T-helper 17 cell (primary cell): ENCODE measurements at places on chromosomes 1 and 21.

GRCh38 chr1:44366371-44366975 lies 11.4 kb upstream of the ERI3 start:
- DNase-seq: no peak

- no peak for DNase-seq
These were observed 32.1 kb downstream of the NCAM2 start for GRCh38 chr21:21030311-21030710.

DNA sequence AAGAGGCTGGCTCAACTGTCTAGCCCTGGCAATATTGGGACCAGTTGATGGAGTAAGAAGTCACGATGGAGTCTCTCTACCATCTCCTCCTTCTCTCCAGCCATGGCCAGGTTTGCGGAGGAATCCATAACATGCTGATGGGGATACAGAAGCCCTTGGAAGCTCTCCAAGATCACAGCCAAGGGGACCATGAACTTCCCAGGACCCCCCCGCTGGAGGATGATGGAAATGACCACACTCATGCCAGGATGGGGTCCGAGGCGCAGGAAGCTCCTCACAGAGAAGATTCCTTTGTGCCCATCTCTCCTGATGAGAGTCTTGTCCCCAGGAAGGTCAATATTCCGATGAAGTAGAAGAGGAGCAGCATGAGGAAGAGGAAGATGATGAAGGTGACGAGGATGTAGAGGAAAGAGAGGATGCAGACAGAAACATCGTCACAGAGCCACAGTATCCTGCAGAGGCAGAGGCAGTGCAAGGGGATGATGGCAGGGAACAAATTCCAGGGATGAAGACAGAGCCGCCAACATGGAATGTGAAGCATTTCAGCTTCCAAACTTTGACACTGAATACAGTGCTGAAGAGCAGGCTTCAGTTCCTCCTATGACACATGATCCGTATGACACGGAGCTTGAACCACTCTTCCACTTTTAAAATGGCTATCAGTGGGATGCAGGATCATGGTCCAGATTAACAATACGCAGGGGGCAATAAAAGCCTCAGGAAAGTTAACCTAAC lies 57.9 kb upstream of the EDN2 start:
- DNase-seq: no peak

DNA sequence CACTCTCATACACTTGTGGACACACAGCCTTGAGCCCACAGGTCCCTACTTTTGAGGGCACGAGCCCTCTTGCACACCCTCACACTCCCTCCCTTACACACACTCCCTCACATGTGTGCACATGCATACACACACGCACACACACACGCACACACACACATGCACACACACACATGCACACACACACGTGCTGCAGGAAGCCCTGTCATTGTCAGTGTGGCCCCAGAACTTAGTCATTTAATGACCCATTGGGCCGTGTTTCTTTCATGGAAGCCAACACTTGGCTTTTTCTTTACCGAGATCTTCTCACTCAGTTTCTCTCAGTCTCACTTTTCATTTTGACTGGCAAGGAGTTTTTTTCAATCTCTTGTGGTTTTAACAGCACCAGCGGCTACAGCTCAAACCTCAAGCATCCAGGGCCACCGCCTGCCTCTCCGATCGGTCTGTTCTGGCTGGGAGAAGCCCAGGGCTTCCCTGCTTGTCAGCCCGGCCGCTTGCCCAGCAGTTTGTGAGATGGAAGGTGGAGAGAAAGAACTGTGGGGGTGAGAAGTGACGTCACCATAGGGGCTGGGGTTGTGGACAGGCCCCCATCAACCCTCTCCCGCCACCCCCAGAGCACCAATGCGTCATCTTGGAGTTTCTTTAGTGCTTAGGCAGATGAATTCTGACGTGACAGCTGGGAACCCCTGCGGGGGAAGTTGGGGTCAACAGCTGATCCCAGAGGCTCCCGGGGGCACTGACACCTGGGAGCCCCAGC lies 15.8 kb upstream of the TNFRSF8 start:
- no peak for DNase-seq

DNA sequence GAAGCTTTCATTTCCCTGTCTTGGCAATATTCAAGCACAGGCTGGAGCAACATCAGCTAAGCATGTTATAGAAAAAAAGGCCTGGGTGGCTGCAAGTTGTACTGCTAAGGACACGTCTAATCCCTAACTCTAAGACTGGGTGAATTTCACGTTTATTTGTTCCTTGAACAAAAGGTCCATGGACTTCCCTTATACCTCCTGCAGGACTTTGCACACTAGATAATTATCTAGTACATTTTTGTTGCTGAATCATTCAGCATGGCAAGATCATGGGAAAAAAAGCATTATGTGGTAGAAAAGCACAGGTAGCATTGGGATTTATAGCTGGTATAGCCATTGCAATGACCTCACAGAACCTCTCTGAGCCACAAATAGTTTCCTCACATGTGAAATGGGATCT lies 130.7 kb upstream of the DMRTA2 start:
- no peak for DNase-seq

DNA sequence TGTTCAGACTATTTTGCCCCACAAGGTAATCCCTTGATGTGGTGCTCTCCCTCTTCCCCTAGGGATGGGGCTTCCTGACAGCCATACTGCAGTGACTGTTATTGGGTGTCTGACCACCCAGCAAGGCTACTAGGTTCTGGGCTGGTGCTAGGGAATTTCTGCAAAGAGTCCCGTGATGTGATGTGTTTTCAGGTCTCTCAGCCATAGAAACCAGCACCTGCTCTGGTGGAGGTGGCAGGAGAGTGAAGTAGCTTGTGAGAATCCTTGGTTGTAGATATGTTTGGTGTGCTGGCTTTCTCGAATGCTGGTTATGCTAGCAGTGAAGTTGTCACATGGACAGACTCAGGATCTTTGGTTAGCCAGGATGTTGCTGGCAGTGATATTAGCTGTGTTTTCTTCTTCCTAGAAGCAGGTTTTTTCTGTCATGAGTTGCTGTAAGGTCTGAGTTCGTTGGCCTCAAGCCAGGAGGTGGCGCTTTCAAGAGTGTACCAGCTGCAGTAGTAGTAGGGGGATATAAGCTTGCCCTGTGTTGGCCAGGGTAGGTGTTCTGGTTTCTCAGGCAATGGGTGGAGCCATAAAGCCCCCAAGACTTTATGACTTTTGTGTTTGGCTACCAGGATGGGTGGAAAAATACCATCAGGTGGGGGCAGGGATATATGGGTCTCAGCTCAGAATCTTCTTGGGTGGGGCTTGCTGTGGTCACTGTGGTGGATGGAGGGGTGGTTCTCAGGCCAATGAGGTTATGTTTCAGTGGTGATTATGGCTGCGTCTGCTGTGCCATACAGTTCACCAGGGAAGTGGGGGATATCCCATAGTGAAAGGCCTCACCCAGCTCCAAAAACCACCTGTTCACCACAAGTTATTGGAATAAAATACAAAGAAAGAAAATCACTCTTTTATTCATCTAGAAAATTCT lies 1112.3 kb downstream of the KCNT2 start:
- no peak for DNase-seq

DNA sequence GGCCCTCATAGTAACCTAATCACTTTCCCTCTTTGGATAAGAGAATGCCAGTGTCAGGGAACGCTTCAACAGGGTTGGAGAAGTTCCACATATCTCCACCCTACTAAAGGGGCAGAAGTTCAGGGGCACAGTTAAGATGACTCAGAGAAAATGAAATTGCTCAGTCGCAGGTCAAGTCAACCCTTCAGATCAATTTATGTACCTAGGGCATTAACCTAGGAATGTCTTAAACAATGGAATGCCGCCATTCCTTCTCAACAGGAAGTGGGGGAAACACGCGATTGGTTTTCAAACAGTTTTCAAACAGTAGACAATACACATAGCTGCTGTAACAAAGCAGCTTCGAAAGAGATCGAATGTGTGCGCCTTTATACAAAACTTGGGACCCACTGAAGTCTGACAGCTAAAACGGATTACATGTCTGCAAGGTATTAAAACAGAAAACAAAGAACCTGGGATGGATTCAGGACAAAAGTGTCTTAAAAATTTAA lies 897 bp downstream of the SLC25A24 start:
- DNase-seq: no peak

GRCh38 chr1:157132111-157132510 lies 6.1 kb downstream of the ETV3 start:
- DNase-seq: no peak

GRCh38 chr1:27951396-27951795 lies 8.4 kb upstream of the XKR8 start:
- DNase-seq: no peak

DNA sequence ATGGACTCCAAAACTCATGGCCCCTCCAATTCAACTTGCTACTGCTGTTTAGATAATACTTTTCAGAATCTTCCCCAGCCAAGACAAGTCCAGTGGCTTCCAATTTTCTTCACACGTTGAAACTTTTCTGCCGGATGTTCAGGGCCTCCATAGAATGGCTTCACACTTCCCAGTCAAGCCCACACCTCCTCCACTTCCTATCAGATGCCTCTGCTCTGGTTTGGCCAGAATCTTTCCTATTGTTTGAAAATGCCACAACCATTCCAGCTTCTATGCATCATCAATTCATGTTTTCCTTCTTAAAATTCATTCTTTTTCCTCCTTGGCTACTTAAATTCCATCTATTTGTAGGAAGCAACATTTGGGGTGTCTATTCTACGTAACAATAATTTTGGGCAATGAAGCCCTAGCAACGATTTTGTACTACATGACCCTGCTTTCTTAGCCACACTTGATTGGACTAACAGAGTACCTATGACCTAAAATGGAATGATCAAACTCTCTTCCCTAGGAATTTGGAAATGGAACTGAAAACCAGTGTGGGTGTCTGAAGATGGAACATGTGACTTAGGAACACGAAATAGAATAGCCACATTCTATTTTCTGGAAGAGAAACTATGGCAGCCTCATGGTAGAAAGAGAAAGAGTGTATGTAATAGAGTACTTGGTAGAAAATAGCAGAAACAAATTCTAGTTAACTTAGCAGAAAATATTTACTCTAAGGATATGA lies 74.1 kb upstream of the CNIH3 start:
- DNase-seq: no peak

GRCh38 chr1:246012341-246012740 lies 494.7 kb downstream of the SMYD3 start:
- DNase-seq: no peak

GRCh38 chr1:211345719-211346118 lies 19.1 kb downstream of the TRAF5 start:
- DNase-seq: no peak

DNA sequence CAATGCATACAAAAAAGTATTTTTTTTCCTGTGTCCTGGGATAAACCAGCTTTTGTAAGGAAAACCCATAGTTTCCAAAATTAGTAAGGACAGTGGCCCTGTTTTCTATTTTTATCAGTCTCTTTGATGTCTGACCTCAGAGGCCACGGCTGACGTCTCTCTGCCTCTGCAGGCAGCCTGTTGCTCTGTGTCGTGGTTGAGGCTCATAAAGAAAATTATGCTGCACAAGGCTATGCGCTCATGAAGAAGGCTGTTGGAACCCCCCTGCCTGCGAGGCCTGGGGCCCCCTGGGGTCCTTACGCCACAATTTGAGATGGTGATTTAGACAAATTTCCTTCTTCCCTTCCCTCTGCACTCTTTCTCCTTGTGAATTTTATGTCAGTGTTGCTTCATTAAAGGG lies 48.9 kb downstream of the AGPAT3 start:
- no peak for DNase-seq

DNA sequence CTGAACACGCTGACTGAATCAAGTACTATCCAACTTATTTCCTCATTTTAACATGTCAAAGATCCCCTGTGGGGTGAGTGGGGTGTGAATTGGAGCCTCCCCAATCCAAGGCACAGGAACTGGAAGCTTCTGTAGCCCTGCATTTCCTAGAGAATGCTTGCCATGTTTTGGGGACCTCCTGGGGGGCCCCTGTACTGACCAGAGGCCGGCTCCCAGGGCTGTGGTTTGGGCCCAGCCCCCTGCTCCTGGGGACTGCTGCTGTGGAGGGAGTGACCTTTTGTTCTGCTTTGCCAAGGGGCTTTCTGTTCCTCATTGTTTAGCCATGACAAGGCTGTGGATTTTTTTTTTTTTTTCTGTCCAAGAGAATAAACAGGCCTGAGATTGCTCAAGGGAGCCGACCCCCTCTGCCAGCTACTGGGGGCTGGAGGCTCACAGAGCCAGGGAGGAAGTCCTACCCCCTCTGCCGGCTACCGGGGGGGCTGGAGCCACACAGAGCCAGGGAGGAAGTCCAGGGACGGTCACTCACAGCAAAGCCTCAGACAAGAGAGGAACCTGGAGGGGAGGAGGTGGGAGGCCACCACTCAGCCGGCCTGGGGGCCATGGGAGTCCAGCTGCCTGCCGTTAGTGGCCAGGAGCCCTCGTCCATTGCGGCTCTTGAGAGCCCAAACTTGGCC lies 17.4 kb downstream of the TNFRSF1B start:
- DNase-seq: no peak
